ENCODE measurements at places on chromosomes 12 and 14. TPM values are rescaled to one million over a fixed set of nuclear protein-coding genes. Genes with fewer than 3 reads are reported as not detected.
A peak's percentile ranks its signal among the peaks of the same experiment; 100 is the strongest.

Gene ACVRL1
- 74.4 TPM for total RNA-seq

DNA sequence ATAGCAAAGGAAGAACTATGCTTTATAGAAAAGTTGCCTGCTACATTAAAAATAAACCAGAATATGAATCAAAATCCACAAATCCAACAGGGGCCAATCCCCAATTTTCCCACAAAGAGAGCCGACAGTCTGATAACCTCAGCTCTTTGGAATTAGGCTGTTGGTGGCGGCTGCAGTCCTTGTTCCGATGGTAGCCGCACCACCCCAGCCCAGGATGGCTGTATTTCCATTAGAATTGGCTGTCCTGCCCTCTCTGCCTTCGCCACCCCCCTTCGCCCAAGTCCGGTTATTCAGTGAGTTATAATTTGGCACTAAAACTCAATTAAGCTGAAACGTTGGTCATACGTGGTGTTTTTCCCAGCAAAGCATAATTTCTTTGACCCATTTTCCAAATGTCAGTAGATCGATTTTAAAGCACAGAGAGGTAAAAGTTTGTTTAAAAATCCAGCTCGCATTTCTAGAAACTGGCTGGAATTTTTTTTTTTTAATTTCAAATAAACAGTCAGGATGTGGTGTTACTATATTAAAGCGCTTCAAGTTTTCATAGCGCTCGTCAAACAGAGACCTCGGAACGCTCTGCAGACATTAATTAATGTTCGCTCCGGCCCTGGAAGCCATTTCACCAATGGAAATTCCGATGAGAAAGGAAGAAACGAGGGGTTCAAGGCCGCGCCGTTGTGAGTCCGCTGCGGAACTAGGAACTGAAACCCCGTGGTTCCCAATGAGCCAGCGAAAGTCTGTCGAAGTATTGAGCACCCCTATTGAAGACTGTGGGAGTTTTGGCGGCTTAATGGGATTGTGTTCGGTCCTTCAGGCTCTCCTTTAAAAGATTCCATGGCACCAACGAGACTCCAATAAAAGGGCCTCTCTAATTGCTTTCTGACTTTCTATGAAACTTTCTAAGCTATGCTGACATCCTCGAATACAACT lies 104.8 kb upstream of the DIO3 start:
- DNase-seq: peak; percentile 50

GRCh38 chr14:99381688-99382060 lies 99.0 kb downstream of the SETD3 start:
- DNase-seq: no peak

GRCh38 chr14:21735639-21736307 lies 62.2 kb upstream of the OR4E1 start:
- no peak for DNase-seq

DNA sequence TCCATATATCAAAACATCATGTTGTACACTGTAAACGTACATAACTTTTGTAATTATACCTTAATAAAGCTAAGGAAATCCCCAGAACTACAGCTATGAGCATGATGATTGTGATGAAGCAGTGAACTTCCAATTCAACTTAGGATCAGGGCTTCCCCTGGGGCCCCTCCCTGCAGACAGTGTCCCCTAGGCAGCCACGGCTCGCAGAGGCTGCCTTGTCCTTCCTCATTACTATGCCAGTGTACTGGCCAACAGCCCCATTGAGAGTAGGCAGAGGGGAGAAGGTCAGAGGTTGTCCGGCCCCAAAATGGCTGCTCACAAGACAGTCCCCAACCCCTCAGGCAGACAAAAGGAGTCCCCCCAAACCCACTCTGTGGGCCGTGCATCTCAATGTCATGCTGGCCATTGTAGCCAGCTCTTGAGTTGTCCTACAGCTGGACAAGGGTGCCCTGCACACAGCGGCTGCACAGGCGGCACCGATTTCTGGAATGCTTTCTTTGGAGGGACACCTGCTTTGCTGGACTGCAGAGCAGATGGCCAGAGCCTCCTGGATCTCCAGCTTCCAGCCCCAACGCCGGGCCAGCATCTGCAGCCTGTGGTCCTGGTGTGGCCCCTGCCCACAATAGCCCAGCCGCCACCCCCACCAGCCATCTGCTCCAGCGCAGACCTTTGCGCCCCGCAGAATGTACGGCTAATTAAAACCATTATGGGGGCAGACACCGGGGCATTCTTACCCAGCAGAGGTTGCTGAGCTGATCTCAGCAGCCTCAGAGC lies 46.1 kb downstream of the NIN start:
- no peak for DNase-seq
